ENCODE measurements at places on chromosomes 12 and 14.
A peak's percentile ranks its signal among the peaks of the same experiment; 100 is the strongest.

- no peak for DNase-seq
Observed at GRCh38 chr12:67981287-67982162, 7.7 kb upstream of the IFNG-AS1 start.

DNA sequence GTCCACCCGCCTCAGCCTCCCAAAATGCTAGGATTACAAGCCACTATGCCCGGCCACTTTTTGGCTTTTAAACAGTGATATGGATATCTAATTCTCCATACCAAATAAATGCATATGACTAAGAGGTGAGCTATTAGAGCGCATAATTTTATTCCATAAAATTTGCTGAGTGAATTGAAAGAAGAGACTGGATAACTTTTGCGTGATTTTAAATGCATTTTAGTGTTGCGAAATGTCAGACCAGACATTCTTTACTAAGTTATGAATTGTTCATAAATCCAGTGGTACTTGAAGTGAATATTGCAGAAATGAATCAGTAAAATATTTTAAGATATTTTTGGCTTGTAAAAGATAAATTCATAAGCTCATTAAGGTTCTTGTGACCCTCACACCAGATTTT, 50.9 kb upstream of the DIP2B start:
- DNase-seq, result no peak

- DNase-seq, result no peak
Observed at GRCh38 chr12:4217091-4217490, 56.5 kb upstream of the CCND2 start.

DNA sequence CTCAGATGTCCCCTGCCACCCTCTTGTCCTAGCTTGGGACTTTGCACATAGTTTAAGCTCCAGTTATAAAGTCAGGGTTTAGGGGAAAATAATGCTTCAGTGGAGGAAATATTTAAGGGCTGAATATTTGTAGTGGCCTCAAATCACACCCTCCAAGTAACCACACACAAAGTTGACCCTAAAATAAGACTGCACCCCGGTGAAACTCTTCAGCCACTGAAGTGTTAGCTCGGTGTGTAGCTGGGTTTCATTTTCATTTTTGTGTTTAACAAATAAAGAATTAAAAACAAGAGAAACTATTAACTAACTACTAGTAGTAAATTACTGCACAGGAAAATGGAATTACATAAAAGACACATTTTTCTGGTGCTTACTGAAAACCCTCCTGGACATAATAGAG, 14.8 kb upstream of the BCL11B start:
- no peak for DNase-seq

- no peak for DNase-seq
Observed at GRCh38 chr12:21683115-21683514, 25.5 kb upstream of the LDHB start.

DNA sequence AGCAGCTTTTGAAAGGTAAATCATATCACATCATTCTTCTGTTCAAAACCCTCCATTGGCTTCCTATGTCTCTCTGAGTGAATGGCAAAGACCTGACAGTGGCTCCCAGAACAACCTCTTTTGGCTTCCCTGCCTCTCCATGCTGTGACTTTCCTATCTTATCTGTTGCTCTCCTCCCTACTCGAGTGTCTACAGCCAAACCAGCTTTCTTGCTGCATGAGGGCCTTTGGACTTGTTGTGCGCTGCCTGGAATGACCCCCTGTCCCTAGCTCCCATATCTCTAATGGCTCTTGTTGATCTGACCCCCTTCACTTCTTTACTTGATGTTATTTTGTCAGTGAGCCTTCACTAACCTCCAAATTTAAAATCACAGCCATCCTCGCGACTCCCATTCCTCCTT, 2.5 kb downstream of the SYNE2 start:
- no peak for DNase-seq

GRCh38 chr14:100144645-100144995, 14.8 kb downstream of the DEGS2 start:
- no peak for DNase-seq

GRCh38 chr14:62381311-62382070, 619.3 kb downstream of the SNAPC1 start:
- no peak for DNase-seq

GRCh38 chr12:82745063-82745674, 58.5 kb downstream of the TMTC2 start:
- no peak for DNase-seq

DNA sequence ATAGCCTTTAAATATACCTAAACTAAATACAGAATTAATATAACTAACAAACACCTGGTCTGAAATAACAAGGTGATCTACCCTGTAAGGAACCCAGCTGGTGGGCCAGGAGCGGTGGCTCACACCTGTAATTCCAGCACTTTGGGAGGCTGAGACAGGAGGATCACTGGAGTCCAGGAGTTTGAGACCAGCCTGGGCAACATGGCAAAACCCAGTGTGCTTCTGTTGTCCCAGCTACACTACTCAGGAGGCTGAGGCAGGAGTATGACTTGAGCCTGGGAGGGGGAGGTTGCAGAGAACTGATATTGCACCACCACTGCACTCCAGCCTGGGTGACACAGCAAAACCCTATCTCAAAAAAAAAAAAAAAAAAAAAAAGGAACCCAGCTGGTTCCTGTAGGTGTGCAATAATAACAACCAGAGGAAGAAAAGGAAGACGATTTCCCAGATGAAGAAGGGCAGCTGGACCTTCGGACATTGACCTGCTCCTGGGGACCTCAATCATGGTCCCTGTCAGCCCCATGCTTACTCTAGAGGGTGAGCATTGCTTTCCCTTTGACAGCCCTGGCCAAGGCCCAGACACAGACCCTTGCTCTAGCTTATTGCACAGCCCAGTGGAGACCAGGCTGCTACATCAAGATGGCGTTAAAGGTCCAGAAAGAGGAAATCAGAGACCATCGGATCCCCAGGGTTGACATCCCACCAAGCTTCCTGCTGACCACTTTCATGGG, 5.4 kb downstream of the FOS start:
- peak; percentile 51 for DNase-seq

GRCh38 chr14:45028107-45028626, 55.7 kb upstream of the PRPF39 start:
- no peak for DNase-seq

DNA sequence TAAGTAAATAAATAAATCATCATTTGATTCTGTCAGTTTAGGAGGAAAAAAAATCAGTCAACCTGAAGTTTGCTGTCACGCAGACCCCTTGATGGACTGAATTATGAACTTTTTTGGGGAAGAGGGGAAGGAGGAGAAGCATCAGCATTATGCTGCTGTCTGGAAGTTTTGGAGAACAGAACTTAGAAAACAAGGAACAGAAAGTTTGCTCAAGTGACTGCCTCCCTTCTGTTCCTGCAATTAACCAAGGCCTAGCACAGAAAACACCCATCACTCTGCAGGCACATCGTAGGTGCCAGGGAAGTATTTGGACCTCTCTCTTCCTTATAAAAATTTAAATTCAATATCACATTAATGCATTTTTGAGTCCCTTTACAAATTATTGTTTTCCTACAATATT, 283.8 kb downstream of the VRK1 start:
- DNase-seq, result no peak

DNA sequence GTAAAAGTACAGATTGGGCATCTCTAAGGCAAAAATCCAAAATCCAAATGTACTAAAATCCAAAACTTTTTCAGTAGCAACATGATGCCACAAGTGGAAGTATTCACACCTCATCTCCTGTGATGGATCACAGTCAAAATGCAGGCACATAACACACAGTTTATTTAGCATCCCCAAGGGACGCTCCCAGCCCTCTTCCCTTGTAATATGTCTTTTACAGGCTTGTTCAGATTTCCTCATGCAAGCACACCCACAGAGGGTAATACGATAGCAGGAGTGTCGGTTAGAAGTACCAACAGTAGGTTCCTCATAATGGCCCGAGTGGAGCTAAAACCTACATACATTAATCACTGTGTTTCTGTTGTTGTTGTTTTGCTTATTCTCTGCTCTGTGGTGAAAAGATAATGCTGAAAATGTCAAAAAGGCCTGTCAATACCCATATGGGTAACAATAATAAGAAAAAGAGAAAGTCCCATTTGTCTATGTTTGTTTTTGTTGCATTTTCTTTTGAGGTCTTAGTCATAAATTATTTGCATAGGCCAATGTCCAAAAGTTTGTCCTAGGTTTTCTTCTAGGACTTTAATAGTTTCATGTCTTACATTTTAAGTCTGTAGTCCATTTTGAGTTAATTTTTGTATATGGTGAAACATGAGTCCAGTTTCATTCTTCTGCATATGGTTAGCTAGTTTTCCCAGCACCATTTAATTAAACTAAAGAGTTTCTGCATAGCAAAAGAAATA, 133.1 kb downstream of the LRIG3 start:
- DNase-seq, result no peak

GRCh38 chr12:69630191-69630590, 19.5 kb upstream of the LRRC10 start:
- no peak for DNase-seq

DNA sequence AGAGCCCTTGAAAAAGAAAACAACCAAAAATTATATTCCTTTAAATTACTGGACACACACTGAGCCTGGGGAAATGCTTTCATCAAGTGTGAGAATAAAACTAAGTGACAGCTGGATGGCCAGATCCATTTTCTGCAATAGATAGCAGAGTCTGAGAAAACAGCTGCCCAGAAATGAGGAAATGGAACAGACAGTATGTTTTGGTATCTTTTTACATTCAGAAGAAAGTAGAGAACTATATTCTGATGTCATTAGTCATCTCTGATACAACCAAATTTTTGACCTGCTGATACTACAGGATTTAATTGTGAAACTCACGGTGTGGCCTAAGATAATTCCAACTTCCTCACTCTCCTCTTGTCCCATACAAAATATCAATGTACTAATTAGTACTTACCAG, 78.2 kb downstream of the HMGA2 start:
- DNase-seq, result no peak

- DNase-seq, result peak; percentile 75
Observed at GRCh38 chr12:6606331-6607131, 648 bp downstream of the CHD4 start.

DNA sequence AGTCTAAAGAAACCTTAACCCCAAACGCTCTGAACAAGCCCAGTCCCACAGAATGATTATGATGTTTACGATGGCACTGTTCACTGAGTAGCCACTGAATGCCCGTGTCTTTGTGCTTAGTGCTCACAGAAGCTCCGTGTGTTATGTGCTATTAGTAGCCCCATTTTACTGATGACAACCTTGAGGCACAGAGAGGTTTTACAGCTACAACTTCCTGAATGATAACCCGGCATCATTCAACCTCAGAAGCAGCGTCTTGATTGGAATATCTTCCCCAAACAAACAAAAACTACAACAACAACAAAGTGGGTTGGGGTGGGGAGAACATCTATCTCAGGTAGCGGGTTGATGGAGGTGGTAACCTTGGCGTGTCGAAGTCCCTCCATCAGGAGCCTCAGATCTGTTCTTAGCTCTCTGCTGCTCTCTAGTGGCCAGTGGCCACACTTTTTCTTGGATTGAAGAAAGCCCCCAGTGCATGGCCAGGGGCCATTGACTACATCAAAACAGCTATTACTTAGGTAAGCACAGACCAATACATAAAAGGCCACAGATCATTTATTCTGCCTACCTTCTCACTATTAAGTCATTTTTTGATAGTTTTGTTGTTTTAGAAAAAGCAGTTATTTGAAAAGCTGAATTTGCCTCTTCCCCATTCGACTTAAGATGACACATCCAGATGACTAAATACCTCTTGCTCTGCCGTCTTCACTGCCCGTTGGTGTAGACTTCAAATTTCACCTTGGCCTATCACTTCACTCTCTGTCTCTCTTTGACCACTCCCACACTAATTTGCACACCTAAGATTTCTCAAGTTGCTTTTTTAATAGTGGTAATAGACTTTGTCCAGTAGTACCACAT, 376.9 kb downstream of the GALC start:
- no peak for DNase-seq

DNA sequence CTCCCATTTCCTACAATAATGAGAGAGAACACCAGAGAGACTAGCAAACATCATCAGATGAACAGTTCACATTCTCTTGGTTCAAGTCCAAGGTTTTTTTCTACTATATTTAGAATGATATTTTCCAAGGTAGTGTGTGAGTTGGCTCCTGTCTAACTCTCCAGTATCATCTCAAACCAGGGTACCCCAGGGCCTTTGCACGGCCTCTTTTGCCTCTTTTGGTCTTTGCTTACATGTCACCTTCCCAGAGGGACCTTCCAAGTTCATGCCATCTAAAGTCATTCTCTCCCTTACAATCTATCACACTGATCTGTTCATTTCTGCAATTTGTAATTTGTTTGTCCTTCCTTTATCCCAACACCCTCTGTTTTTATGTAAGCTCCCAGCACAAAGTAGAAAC, 264.5 kb downstream of the VRK1 start:
- DNase-seq, result no peak

- DNase-seq, result no peak
Observed at GRCh38 chr14:68695326-68695768, 97.5 kb downstream of the ZFP36L1 start.

- DNase-seq, result no peak
Observed at GRCh38 chr12:24595652-24596235, 353.2 kb downstream of the BCAT1 start.

DNA sequence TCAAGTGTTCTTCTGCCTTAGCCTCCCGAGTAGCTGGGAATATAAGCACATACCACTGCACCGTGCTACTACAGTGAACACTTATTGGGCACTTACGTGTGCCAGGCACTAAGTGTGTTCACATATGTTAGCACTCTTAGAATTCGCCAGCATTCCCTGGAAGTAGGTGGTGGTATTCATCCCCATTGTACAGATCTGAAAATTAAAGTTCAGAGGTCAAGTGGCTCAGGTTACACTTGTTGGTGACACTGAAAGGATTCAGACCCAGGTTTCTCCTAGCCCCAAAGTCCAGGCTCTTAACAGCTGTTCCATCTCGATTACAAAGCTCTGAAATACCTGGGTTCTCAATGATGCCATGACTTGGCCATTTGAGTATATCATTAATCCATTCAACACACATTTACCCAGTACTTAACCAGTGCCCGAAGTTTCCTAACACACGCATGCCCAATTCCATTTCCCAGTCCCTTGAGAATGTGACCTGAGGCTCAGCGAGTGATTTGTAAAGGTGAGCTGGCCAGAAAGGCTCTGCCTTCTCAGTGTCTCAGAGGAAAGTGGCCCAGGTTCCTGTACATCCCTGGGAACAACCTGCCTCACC, 4.8 kb downstream of the MVK start:
- no peak for DNase-seq

GRCh38 chr14:69685716-69686115, 74.3 kb downstream of the SUSD6 start:
- DNase-seq, result peak; percentile 67

- no peak for DNase-seq
Observed at GRCh38 chr14:32683679-32684078, 255.0 kb upstream of the NPAS3 start.

- no peak for DNase-seq
Observed at GRCh38 chr14:87278415-87278814, 714.6 kb downstream of the GALC start.

- DNase-seq, result no peak
Observed at GRCh38 chr12:97490141-97490540, 27.5 kb downstream of the RMST start.

Measured in left colon (tissue), 2 donors.